ENCODE measurements at places on chromosomes 11 and 22.

GRCh38 chr11:104286129-104286528, 122.2 kb upstream of the PDGFD start:
- DNase-seq: no peak

GRCh38 chr11:122207921-122208764, 92.1 kb upstream of the BLID start:
- no peak for DNase-seq

DNA sequence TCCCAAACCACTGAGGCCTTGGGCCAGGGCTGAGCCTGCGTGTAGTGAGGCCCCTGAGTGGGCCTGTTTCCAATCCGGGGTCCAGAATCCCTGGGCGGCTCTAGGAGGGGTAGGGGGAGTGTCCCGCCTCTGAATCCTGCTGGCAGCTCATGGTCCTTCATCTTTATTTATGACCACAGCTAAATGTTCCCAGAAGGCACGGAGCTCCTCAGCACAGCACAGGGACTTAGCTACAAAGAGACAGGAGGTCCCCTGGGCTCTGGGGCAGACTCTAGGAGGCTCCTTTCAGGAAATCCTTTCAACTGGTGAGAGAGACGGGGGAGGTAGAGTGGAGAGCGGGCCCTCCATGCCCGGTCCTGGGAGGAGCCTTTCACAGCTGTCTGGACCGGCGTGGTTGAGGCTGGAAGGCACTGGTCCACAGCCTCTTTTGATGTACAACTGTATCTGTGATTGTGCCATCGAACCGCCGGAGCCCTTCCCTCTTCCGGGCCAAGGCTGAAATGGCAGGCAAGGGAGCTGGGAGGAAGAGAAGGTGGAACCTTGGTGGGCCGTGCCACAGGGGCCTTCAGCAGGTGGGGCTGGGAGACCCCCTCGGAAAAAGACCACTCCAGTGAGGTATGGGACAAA, 46.8 kb downstream of the SCUBE1 start:
- DNase-seq: no peak

DNA sequence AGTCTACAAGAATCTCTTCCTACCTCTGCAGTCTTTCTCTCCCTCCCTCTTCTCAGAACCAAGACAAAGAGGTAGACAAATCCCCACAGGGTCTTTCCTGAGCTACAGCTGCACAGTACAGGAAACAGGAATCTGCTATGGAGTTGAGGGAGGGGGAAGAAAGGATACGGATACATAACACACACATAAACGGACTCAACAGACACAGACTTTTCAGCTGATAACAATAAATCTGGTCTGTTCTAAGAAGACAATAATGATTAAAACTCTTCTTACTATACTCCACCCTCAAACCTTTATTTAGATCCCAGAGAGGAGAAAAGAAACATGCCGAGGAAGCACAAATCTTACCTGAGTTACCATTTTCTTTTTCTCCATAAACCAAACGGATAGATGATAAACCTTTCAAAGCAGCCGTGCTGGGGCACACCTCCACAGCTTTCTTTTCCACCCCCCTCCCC, 122.2 kb downstream of the APOL5 start:
- DNase-seq: no peak

DNA sequence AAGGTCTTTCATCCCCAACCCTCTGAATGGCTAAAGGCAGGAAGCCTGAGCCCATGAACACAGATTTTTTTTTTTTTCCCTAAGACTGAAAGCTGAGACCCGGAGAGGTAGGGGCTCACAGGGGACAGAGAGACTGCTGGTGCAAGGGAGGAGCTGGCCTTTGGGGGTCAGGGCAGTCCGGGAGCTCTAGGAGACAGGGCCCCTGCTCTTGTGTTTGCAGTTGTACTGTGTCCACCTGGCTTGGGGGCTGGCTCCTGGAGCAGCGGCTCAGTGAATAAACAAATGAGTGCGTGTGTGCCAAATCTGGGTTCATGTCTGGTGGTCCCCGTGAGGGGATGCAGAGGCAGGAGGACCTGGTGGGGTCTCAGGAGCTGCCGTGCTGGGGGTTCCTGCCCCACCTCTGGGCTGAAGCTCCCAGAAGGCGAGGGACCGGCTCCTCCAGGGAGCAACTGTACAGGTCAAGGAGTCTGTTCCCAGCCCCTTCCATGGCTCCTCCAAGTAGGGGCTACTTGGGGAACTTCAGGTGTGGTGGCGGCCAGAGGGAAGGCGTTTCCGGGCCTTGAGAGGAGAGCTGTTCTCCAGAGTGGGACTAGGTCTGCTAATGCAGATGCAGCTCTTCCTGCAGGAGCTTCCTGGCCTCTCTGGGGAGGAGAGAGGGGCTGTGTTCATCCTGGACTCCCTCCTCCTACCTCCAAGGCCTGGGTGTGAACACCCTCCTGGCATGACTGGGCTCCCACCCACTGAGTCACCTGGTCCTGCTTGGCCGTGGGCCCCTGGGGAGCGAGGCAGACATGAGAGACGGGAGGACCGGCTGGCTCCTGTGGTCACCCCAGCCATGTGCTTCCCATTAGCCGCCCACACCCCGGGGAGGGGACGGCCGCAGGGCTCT, 57.6 kb downstream of the FBXO7 start:
- DNase-seq: no peak

DNA sequence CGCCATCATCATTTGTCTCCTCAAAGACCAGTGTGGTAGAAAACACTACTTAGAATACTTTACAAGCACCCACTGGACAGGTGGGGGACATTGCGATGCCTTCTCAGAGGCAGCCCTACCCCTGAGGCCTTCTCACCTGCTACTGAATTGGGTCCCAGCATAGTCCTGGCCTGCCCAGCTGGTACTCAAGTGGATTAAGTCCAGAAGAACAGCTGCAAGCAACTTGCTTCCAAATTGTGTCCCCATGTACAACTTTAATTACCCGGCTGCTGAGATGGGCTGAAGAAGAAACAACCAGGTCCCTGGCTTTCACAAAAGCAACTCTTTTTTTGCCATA, 12.3 kb downstream of the ABTB2 start:
- DNase-seq: no peak

DNA sequence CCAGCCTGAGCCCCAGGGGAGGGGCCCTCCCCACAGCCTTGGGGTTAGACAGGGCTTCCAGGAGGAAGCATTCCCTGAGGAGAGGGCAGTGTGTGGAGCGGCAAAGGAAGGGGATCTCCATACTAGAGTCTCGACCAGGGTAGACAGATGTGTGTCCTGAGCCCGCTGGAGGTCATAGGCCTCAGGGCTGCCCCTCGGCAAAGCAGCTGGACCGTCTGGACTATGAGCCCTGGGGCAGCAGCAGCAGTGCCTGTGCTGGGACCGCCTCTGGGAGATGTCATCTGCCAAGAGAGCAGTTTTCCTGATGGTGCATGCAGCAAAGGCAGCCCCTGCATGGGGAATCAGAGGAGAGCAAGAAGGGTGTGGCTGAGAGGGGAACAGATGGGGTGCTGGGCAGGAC, 20.8 kb upstream of the TCF20 start:
- DNase-seq: no peak

DNA sequence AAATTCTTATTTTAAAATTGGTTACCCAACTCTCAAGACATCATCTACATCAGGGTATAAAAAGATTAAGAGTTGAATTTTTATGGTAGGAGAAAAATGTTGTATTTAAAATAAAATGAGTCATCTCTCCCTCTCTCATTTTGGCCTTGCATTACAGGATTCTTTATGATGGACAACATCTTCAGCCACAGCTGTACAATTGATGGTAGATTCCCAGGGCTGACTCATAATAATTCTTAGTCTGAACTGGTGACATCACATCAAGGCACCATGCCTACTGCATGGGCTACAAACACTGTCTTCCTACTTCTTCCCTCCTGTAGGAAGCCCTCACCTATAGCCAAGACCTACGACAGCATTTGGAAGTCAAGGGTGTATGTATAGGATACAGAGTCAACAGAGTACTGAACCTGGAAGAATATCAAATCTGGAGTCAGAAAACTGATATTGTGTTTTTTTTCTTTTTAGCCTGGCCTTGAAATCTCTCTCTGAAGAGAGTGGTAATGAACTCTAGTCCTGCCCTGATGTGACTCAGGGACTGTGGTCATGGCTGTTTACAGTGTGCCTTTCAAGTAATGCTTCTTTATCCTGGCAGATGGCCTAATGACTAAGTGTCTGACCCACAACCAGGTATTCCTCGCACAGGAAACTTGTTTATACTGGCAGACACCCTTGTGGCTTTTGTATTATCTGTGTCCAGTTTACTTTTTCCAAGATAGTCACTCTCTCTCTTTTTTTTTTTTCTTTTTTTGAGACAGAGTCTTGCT, 32.5 kb downstream of the MRGPRX2 start:
- no peak for DNase-seq

GRCh38 chr11:11464555-11464954, 111.5 kb upstream of the CSNK2A3 start:
- no peak for DNase-seq

DNA sequence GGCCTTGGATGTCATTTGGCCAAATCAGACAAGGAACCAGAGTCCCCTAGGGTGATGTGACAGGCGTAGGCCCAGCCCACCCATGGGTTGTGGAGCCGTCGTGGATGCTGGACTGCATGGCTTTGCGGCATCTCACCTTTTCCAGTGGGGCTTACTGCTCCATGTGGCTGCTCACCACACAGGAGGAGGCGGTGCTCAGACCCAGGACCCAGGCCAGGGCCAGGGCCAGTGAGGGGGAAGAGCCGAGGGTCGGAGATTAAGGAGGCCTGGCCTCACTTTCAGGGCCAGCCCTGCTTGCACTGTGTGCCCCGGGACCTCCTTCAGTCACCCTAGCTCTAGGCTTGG, 105.6 kb downstream of the ST3GAL4 start:
- DNase-seq: no peak

DNA sequence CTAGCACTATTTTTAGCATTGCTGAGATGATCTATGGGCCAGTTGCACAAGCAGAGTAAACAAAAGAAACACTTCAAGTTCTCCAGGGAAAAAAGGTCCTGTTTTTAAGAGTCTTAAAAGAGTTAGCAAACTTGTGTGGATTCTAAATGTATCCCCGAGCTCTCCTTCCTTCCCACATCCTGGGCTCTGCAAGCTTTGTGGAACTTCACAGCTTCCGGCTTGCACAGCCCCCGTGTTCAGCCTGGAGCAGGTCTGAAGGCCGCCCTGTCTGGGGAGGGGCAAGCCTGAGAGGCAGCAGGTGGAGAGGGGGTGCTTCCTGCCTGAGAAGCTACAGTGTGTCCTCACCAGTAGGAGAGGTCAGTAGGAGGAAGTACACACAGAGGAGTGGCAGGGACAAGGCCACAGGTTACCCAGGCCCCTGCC, 35.1 kb upstream of the SUSD2 start:
- DNase-seq: no peak

- no peak for DNase-seq
Measured at GRCh38 chr11:90849312-90849711, 626.5 kb upstream of the CHORDC1 start.

GRCh38 chr11:45102810-45103621, 43.4 kb upstream of the PRDM11 start:
- no peak for DNase-seq

GRCh38 chr22:23763954-23764353, 1.2 kb downstream of the C22orf15 start:
- DNase-seq: no peak

DNA sequence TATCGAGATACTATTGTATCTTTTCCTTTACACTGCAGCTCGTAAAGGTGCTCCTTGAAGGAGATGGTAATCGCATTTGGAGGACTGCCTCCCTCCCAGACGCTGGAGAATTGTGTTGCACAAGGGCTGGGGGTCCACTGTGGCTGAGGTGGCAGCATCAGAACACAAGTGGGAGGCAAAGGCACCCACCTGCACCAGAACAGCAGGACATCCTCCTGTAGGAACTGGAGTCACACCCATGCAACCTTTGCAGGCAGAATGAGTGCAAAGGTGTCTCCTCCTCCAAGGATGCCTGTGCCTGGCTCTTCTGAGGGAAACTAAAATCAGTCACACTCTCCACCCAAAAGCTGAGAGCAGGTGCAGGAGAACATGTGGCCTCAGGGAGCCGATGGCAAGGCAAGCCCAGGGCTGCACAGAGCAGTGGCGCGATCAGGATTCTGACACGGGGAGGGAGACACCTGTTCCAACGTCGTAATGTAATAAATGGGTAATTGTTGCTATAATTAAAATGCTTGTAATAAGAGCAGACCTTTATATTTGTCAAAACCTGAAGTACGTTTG, 1501.4 kb downstream of the TBC1D22A start:
- no peak for DNase-seq

GRCh38 chr22:26952451-26953011, 295.1 kb downstream of the MIAT start:
- no peak for DNase-seq

DNA sequence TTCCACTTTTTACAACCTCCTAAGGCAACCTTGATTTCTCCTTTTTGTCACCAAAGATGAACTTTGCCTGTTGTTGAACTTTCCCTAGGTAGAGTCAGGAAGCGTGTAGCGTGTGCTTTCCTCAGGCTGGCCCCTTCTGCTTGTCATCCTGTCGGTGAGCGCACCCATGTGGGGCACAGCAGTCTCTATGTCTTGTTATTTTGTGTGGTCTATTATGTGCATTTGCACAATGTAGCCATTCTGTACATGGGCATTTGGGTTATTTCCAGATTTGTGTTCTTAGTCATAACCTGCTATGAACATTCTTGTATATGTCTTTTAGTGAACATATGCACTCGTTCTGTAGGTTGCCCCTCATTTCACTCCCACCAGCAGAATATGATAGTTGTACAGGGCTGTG, 34.9 kb downstream of the CABIN1 start:
- no peak for DNase-seq

- no peak for DNase-seq
Measured at GRCh38 chr11:14118072-14118471, 155.5 kb downstream of the SPON1 start.

DNA sequence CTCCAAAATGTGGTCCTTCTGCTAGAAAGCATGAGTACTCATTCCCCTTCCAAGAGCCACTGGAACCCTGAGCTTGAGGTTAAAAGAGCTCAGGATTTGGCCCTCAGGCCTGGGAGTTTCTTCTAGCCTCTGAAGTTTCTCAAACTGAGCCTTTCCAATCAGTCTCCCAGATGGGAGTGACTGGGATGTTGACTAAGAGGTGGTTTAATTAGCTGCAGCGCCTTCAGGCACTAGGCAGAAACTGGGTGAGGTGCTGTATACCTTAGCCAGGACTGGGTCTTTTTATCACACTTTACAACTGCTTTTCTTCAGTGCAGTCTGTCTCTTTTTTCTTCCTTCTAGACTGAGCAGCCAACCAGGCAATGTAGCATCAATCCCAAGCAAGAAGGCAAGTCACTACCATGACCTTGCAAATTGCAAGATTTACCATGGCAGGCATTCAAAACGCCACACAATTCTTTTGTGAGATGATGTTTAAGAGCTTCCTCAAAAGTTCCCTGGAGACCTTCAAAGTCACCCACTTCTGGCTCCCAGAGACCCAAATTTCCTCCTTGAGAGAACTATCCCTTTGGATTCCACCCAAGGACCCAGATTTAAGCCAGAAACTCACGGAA, 93.0 kb downstream of the SLC1A2 start:
- no peak for DNase-seq

All from NCI-H1048 (cell line).